Panc1 (cell line): ENCODE measurements at places on chromosomes 1 and 21. TPM values are rescaled to one million over a fixed set of nuclear protein-coding genes. Genes with fewer than 3 reads are reported as not detected.

S100A12 gene
- not detected for total RNA-seq

TRIM63 gene
- not detected for total RNA-seq

C1orf226 gene
- total RNA-seq, result 38.4 TPM

DUSP10 gene
- total RNA-seq, result 1.4 TPM

OR2M3 gene
- total RNA-seq, result not detected

BGLAP gene
- 0.67 TPM for total RNA-seq

DNA sequence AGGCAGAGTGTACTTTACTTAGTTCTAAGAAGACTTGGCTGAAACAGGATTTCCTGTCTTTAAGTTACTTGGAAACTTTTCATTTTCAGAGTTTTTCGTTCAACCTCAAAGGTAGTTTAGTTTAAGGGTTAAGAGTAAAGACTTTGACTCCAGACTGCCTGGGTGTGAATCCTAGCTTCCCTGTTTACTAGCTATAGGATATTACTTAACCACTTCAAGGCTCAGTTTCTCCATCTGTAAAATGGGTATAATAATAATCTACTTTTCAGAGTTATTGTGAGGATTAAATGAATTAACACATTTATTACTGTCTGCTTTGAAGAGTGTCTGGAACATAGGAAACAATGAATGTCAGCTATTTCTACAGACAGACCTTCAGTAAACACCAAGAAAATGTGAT, 30.0 kb downstream of the ZNHIT6 start:
- DNase-seq, result no peak

GRCh38 chr1:105483436-105483835, 1573.0 kb upstream of the PRMT6 start:
- DNase-seq, result no peak

- DNase-seq, result no peak
Measured at GRCh38 chr1:9204156-9204720, 30.3 kb upstream of the H6PD start.

DNA sequence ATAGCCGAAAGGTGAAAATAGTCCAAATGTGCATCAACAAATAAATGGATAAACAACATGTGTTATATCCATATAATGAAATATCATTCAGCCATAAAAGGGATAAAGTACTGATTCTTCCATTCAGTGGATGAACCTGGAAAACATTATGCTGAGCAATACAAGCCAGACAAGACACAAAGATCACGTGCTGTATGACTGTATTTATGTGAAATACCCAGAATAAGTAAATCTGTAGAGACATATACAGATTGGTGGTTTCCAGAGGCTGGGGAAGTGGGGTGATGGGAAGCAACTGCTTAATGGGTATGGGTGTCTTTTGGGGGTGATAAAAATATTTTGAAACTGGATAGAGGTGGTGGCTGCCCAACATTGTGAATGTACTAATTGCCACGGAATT, 13.3 kb upstream of the GSTM4 start:
- DNase-seq, result no peak

DNA sequence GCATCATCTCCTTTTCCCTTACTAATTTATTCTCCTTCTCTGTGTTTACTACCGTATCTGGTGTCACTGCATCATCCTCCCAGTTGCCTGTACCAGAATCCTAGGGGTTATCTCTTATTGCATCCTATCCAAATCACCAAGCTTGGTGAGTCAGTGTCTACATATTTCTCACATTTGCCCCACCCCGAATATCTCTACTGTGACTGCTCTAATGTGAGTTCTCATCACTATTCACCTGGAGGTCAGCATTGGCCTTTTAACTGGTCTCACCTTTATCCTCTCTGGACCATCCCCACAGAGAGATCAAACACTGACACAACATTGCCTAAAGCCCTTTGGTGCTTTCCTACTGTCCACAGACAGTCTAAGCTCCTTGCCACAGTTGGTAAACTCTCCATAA, 45.7 kb upstream of the ZNF648 start:
- no peak for DNase-seq

DNA sequence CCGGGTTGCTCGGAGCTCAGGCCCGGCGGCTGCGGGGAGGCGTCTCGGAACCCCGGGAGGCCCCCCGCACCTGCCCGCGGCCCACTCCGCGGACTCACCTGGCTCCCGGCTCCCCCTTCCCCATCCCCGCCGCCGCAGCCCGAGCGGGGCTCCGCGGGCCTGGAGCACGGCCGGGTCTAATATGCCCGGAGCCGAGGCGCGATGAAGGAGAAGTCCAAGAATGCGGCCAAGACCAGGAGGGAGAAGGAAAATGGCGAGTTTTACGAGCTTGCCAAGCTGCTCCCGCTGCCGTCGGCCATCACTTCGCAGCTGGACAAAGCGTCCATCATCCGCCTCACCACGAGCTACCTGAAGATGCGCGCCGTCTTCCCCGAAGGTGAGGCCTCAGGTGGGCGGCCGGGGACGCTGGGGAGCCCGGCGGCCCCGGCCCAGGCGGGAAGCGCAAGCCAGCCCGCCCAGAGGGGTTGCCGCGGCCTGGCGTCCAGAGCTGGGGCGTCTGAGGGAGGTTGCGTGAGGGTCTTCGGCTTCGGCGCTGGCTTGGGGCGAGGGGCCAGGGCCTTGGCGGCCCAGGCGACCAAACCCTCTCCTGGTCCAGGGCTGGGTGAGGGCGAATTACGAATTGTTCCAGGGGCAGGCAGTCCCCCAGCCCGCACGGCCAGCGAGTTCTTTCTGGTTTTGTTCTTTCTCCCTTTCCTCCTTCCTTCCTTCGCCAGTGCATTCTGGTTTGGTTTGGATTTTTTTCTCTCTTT, 805 bp downstream of the SIM2 start:
- DNase-seq, result no peak

DNA sequence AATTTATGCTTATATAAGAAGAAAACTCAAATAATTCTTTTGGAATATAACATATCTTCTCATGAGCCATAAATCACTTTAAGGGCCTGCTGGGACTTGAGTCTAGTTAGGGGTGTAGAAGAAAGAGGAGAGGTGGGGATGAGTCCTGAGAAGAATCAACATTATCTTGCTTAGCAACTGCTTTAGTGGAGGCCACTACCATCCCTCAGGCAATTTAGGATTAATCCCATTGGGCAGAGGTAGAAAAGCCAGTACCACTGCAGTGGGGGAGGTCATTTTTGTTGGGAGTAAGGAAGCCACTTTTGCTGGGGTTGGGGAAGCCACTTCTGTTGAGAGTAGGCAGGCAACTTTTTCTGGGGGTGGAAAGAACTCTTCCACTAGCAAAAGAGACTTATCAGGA, 47.7 kb downstream of the SLC2A1 start:
- no peak for DNase-seq

GRCh38 chr1:228342627-228343190, 63.9 kb downstream of the TRIM11 start:
- DNase-seq, result no peak

- DNase-seq, result no peak
Measured at GRCh38 chr1:5365751-5366150, 626.5 kb downstream of the NPHP4 start.

DNA sequence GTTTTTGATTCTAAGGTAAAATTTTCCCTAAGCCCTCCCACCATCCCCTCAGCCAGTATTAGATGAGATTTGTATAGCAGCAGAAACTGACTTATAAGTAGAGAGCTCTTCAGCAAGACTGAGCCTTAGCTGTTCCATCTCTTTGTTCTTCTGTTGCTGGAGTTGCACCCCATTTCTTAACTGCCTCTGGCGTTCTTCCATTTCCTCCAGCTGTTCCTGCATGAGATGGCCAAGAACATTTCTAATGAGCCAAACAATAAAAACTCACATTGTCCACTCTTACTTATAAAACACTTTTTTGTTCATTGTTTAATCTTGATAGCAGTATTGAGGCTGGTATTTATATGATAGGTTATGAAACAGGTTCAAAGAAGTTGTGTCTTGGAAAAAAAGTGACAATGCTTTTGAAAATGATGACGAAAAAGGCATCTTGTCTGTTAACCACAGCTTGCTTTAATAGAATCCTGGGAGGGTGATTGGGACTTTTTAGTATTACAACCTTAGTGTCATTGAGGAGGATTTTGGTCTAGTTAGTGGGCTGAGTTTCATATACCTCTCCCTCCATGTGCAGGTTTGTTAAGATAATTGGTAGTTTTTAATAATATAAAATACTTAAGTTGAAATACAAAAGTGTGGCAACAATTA, 18.3 kb downstream of the SYNC start:
- no peak for DNase-seq

GRCh38 chr1:147822292-147822691, 61.9 kb upstream of the GJA5 start:
- DNase-seq, result no peak

DNA sequence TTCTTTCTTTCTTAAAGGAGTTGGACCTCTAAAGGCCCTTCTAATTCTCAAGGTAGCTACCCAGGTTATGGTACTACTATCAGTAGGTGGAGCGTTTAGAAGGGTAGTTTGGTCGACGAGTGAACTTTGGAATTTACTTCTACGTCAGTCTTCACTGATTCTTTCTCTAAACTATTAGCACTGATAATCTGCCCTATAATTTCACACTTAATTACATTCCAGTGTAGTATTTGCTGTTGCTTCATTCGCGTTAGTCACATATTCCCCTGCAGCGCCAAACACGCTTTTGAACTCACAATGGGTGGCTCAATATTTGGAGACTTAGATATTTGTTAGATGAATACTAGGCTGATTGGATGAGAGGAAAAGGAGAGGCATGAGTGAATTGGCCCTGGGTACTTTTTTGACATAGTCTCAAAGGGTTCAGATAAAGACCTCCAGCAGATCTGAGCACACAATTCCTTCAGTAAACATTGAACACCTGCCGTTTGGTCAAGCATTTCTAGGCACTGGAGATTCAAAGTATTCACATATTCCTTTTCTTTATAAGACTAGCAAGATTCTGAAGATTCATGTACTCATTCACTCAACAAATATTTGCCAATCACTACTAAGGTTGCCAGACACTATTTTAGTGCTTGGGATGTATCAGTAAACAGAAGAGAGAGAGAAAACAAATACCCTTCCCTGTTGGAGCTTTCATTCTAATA, 929 bp upstream of the FOXJ3 start:
- DNase-seq, result no peak

GRCh38 chr1:233520261-233521191, 93.4 kb upstream of the KCNK1 start:
- DNase-seq, result no peak

DNA sequence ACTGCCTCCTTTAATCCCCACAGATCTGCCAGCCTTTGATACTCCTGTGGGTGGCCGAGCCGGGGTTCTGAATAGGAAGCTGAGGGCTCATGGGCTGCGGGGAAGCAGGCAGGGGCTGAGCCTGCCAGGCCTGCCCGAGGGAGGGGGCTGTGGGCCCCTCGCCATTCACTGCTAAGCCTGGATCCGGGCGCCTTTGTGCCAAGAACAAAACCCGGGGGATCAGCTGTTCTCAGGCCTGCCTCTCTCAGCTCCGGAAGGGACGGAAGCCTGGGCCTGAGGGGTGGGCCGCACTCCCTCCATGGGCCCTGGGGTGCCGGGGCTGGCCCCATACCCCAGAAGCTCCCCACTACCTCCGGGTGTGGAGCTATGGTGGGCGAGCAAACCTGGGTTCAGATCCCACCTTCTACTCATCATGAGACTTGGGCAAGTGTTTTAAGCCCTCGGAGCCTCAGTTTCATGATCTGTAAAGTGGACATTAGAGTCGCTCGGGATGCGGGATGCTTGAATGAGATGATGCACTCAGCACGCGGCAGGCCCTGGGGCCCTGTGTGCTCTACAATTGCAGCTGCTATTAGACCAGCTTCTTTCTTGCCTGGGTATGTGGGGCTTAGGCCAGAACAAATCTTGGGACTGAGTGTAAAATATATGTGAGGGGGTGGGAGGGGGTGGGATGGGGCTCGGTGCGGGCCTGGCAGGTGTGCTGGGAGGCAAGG, 19.2 kb upstream of the EPHA2 start:
- DNase-seq, result no peak
